ENCODE measurements at places on chromosomes 4 and X.

- no peak for DNase-seq
These were observed 11.3 kb upstream of the AREG start for GRCh38 chr4:74433541-74434172.

- no peak for DNase-seq
These were observed 165.2 kb upstream of the SLC7A11 start for GRCh38 chr4:138407329-138407728.

DNA sequence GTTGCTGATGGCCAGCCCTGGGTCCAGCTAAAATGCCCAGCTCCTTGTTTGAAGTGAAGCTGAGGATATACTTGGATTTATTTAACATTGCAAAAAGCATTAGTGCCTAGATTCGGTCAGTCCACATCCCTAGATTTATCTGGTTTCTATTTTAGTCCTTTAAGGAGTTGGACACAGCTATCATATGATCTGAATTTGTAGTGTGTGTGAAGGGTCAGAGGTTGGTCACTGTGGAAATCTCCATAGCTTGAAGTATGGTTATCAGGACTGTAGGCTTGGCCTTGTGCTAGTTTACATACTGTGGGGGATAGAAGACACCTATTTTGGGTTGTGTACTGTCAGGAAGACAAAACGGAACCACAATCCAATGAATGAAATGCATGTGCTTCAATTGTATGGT lies 28.8 kb downstream of the NLGN3 start:
- DNase-seq: no peak

DNA sequence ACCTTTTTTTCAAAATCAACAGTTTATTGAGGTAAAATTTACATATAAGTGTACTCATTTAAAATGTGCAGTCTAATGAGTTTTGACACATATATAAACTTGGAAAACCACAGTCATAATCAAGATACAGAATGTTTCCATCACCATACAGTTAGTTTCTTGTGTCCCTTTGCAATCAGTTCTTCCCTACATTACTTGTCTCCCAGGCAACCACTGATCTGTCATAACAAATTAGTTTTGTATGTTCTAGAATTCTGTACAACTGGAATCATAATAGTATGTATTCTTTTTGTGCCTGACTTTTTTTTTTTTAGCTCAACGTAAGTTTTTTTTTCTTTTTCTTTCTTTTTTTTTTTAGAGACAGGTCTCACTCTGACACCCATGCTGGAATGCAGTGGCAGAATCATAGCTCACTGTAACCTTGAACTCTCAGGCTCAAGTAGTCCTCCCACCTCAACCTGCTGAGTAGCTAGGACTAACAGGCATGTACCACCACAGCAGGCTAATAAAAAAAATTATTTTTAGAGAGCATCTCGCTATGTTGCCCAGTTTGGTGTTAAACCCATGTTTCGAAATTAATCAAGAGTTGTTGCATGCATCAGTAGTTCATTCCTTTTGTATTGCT lies 26.9 kb downstream of the ARFIP1 start:
- DNase-seq: no peak

GRCh38 chr4:84249521-84249920 lies 249.6 kb downstream of the NKX6-1 start:
- DNase-seq: no peak

GRCh38 chrX:110699109-110699508 lies 96.5 kb downstream of the CHRDL1 start:
- DNase-seq: no peak

DNA sequence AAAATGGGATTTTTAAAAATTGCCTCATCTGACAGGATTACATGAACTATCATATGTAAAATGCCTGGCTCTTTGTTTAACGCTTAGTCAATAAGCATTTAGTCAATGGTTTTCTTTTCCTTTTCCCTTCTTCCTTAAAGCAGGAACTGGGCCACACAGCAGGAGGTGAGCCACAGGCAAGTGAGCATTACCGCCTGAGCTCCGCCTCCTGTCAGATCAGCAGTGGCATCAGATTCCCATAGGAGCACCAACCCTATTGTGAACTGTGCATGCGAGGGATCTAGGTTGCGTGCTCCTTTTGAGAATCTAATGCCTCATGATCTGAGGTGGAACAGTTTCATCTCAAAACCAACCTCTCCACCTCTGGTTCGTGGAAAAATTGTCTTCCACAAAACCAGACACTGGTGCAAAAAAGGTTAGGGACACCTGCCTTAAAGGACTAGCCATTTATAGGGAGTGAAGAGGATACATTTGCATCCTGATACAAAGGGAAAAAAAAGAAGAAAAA lies 306.1 kb downstream of the FBXW7 start:
- no peak for DNase-seq

DNA sequence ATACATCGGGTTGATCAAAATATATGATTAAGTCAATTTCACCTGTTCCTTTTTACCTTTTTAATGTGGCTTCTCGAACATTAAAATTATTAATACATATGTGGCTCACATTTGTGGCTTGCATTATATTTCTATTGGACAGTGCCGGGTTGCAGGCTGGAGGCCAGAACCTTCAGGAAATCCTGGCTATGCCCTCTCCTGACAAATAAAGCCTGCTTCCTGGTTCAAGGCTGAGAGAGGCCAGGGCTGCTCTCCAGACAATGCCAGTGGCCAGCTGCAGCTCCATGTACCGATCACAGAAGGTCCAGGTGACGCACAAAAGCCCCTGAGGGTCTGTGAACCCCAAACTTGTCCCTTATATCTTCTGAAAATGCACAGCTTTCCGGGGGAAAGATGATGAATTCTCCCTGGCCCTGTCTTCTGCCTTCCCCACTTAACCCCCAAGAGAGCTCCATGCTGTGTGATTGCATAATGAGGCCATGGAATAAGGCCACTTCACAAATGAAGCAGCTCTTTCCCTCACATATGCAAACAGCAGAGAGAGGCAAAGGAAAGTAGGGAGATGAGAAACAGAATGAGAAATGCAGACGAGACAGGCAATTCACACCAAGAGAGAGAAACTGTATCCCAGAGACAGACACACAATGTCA lies 241.2 kb downstream of the BCOR start:
- no peak for DNase-seq

GRCh38 chrX:34884817-34885216 lies 57.8 kb upstream of the FAM47B start:
- DNase-seq: no peak

- no peak for DNase-seq
These were observed 152.4 kb downstream of the TSPAN5 start for GRCh38 chr4:98505992-98506391.

DNA sequence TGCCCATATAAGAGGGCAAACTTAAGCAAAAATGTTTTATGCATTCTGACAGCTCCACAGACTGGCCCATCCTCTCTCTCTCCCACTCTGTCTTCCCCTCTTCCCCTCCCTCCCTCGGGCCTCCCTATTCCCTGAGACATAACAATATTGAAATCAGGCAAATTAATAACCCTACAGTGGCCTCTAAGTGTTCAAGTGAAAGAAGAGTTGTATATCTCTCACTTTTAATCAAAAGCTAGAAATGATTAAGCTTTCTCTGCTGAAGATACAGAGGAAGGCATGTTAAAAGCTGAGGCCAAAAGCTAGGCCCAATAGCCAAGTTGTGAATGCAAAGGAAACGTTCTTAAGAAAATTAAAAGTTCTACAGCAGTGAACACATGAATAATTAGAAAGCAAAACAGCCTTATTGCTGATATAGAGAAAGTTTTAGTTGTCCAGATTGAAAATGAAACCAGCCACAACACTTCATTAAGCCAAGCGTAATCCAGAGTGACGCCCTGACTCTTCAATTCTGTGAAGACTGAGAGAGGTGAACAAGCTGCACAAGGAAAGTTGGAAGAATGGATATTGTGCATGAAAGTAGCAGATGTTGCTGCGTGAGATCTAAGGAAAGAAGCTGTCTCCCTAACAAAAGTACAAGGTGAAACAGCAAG lies 54.9 kb downstream of the USO1 start:
- no peak for DNase-seq

DNA sequence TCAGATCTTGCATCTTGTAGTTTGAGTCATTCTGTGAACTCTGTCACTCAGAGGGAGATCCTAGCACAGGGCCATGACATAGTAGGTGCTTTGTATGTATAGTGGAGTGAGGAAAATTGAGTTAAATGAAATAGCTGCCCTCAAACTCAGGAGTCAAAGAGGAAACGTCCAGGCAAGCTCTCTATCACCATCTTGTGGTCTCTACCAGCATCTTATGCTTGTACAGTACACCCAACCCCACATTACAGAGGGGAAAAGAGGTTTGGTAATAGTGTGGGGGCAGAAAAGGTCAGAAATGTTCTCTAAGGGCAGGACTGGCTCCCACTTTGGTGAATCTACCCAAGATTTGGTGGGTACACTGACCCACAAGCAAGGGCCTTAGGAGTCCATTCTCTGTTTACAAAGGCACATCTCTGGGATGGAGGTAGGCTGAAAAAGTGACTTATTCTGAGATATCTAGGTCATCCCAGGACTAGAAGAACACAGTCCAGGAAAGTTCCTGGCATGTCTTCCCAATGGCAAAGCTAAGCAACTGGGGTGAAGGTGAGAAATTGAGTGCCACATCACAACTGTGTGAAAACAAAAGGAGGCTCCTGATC lies 131.8 kb downstream of the OR13H1 start:
- DNase-seq: no peak
